ENCODE measurements at places on chromosomes 4 and X. TPM values are rescaled to one million over a fixed set of nuclear protein-coding genes. Genes with fewer than 3 reads are reported as not detected.

DNA sequence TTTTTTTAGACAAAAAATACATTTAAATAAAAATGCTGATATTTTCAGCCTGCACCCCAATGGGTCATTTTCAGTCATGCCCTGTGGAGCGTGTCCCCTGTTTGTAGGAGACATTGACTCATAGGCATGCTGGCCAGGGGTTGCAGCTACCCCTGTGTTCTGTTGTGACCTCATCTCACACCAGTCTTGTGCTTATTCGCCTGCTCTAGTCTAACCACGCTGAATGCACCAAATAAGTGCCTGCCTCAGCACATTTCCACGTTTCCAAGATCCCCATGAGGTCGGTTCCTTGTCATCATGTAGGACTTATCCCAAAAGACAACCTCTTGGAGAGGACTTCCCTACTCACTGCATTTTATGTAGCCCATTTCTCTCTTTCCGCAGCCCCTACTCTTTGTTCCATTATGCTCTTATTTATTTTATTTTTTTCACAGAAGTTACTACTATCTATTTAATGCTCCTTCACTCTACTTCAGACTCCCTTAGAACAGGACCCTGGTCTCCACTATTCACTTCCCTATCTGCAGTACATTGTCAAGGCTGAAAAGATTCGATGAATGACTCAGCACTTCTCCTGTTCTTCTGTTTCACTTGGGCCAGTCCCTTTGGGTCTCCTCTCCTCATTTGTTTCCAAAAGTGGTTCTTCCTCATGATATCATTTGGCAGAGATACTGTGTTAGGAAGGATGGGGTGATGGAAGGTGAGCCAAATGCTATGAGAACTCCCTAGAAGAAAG, 109.7 kb downstream of the MSL3 start:
- DNase-seq: no peak

Gene IL2
- polyA plus RNA-seq: not detected

GRCh38 chrX:31038575-31039326, 33.1 kb downstream of the FTHL17 start:
- DNase-seq: peak; percentile 12

GRCh38 chr4:101958547-101958946, 168.0 kb downstream of the BANK1 start:
- DNase-seq: no peak

- no peak for DNase-seq
These were observed at the start of gene BGN for GRCh38 chrX:153494541-153495361. BGN (plus strand) TSS chrX:153494980; CDS start chrX:153504632, 9,652 bp downstream.

DNA sequence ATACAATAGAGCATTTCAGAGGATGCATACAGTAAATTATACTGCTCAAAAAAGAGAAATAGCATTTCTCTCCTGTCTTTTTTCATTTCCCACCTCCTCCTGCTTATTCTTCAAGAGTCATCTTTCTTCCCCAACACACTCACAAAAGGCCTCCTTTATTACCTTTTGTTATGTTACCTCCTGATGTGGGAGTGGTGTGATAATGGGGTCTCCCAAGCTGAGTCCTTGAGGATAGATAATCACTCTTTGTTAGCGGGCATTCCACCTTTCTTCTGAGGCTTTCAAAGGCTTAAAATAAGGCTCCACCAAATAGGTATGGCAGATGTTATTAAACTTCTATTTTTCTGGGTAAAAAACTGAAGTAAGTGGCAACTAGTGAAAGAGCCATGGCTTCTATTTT, 159.8 kb downstream of the CPEB2 start:
- no peak for DNase-seq

Data from naive B cell (primary cell).